ENCODE measurements at places on chromosomes 3 and 15.

DNA sequence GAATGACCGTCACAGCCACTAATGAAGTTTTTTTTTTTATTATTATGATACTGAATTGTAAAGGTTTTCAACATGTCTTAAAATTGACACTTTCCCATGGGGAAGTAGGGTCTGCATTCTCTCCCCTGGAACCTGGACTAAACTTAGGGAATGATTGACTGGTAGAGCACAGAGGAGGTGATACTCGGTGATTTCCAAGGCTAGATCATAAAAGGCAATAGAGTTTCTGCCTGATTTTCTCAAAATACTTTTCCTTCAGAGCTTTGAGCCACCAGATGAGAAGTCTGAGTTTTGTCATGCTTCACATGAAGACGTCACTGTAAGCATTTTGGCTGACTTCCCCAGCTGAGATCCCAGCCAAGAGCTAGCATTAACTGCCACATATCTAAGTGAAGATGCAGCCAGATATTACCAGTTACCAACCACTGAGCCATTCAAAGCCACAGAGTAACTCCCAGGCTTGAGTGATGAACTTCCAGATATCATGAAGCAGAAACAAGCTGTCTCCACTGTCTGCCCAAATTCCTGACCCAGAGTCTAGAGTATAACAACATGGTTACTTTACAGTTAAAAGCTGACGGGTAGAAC, 105.8 kb downstream of the LSAMP start:
- no peak for DNase-seq

- no peak for DNase-seq
Measured at GRCh38 chr15:68299436-68299835, 21.9 kb downstream of the FEM1B start.

GRCh38 chr15:70281811-70282307, 184.1 kb upstream of the TLE3 start:
- DNase-seq: no peak

DNA sequence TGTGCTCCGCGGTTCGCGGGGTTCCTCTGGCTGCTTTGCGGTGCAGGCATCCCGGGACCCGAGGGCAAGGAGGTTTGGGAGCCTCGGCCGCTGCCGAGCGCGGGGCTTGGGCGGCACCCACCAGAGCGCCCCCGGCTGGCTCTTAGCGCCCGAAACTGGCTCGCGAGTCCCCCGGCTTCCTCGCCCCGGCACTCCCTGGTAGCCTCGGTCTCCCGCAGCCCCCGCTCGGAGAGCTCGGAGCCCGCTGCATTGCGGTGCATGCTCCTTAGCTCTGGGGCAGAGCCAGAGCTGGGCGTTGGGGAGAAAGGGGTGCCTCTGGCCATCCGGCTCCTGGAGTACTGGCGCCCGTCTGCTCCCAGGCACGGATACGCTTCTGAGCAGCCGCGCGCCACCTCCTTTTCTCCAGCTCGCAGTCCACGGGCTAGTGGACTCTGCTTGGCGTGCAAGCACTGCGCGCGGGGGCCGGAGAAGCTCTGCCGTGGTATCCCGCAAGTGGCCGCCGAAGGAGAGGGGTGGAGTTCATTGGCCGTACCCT, 753 bp downstream of the EPHB1 start:
- no peak for DNase-seq

- no peak for DNase-seq
Measured at GRCh38 chr3:8621872-8622271, 22.7 kb downstream of the SSUH2 start.

DNA sequence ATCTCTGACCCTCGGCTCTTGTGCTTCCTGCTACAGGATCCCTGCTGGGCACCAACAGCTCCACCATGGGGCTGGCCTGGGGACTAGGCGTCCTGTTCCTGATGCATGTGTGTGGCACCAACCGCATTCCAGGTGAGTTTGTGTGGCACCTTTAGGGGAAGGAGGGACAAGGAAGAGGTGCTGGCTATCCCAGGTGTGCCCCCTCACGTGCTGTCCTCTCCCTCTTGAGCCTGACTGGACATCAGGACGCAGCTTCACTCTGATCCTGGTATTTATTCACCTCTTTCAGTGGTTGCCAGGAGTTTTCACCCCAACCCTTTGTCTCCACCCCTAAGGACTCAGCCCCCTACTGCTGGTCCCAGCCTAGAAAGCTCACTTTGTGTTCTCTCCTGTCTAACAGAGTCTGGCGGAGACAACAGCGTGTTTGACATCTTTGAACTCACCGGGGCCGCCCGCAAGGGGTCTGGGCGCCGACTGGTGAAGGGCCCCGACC, 960 bp downstream of the THBS1 start:
- DNase-seq: no peak

GRCh38 chr3:173711619-173712018, 314.1 kb downstream of the NLGN1 start:
- no peak for DNase-seq

DNA sequence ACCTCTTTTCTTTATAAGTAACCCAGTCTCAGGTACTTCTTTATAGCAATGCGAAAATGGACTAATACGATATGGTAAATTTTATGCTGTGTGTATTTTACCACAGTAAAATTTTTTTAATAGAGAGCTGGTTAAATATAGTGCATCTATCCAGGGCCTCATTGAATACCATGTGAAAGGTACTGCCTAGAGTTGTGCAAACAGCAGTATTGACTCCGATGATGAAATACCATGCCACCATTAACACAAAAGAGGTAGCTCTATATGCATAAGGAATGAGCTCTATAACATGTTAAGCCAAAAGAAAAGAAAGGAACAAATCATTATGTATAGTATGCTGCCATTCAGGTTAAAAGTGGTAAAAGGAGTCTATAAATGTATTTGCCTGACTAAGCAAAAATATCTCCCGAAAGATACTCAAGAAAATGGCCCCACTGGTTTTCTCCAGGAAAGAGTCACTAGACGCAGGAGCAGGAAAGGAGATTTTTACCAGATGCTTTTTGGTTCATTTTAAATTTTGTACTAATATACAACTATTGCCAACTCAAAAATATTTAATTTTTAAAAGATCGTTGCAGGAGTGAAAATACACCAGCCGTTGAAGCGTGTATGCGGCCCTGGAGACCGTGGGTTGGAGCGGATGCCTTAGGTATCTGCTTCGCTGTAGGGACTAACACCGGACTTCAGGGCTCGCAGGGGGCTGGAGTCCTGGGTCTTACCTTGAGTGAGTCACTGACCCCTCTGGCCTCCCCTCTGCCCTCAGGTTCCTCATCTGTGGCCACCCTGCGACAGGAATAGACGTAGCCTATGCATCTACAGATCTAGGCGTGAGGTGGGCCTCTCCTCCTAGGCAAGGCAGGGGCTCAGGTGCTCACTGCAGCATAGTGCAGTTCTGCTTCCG, 120.1 kb downstream of the CHSY1 start:
- no peak for DNase-seq

DNA sequence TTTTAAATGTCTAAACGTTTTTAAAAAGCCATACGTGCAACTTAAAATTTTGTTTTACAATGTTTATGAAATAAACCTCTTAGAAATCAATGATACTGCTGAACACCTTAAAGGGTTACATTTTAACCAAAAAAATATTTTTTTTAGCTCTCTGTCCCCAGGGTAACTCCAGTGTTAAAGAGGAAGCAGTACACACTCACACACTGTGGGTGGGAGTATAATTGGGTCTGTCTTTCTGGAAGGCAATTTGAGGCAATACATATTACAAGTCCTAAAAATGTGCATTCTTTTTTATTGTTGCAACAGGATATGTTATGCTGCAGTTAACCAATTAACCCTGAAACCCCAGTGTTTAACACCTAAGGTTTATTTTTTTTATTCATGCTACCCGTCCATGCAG, 34.1 kb downstream of the WHAMM start:
- no peak for DNase-seq

All from T-helper 1 cell (primary cell).